HT-29 (cell line): ENCODE measurements at places on chromosomes 5 and 9. TPM values are rescaled to one million over a fixed set of nuclear protein-coding genes. Genes with fewer than 3 reads are reported as not detected.

The FBP2 gene
- not detected in 2 replicates for total RNA-seq

The ZBTB26 gene
- 2.6 and 2.8 TPM in 2 replicates for total RNA-seq

The RNF208 gene
- 0.55 and 1.7 TPM in 2 replicates for total RNA-seq

The PTGER4 gene
- total RNA-seq, result 0.42 and 3.6 TPM in 2 replicates

The TLN1 gene
- 99.5 and 100.0 TPM in 2 replicates for total RNA-seq

- no peak for DNase-seq
These were observed 62.0 kb upstream of the CKS2 start for GRCh38 chr9:89249001-89249400.

- no peak for DNase-seq
These were observed 946.0 kb downstream of the NR2F1-AS1 start for GRCh38 chr5:92635001-92635461.
